ENCODE measurements at places on chromosomes 7 and 10.

GRCh38 chr10:60186315-60187071, 203.2 kb downstream of the ANK3 start:
- no peak for DNase-seq

DNA sequence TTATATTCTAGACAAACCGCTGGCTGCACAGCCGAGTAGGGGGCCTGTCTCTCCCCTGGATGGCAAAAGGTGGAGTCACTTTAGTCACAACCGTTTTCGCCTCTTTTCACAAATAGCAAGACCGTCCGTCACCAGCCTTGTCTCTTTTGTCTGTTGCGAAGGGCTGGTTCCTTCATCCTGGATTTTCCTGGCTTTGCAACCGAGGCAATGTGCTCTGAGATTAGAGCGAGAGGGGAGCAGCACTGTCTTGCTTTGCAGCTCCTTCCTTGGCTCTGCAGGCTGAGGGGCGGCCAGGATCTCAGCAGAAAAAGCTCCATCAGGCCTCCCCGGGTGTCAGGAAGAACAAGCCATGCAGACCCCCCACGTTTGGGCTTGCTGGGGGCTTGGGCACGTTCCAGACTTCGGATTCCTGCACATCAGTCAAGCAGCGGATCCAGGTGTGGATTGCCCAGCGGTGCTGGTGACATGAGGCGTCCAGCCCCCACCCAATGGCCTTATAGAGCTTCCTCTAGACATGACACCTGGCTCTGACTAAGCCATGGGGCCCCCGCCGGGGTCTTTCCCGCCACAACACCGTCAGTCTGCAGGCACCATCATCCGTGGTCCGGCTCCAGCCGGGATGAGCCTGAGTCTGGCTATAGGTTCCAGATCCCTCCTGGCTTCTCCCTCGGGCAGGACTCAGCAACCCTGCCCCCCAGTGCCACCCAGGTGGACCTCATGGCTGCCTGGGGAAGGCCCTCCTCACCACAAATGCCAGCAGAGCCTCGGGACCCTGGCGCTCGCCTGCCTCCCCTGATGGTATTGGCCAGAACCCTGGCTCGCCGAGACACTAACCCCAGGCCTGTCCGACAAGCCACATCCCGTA, 467.6 kb upstream of the FOXK1 start:
- DNase-seq = no peak

DNA sequence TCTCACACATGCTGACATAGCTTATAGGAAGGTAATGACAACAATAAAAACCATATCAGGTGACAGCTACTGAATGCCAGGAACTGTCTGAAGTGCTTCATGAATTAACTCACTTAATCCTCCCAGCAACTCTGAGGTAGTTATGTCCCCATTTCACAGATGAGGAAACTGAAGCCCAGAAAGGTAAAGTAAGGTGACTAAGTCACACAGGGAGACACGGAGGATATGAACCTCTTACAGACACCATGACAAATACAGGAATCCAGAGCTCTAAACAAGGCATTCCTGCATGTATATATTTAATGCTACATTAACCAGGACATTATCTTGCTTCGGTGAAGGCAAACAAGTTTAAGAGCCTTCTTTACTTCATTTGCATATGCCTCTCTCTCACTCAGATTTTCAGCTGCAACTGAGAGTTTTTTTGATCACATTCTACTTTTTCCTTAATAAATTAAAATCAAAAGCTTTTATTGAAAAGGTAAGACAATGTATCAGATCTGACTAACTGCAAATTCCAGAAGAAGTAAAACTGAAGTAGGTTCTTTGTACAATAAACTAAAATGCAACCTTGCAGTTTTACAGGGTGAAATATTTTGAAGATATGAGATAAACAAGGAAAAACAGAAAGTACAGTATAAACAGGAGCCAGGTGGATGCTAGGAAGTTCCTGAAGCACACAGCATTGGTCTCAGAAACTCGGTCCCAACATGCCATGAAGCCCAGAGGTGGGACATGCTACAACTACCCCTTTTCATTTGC, 79.5 kb downstream of the SGMS1 start:
- DNase-seq = no peak

DNA sequence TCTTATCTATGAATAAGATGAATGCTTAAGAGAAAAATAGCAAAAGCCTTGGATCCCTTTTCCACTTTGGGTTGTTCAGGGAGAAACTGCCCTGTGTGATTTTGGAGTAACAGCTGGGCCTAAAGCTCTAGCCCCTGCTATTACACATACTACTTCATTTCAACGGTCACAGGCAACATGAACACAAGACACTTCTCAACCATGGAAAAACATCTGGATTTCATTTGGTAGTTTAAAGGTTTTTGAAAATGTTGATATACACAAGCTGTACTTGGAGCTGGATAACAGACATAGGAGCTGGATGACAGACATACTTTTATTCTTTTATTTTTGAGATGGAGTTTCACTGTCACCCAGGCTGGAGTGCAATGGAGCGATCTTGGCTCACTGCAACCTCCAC, 2.7 kb upstream of the CHUK start:
- peak; percentile 7 for DNase-seq

DNA sequence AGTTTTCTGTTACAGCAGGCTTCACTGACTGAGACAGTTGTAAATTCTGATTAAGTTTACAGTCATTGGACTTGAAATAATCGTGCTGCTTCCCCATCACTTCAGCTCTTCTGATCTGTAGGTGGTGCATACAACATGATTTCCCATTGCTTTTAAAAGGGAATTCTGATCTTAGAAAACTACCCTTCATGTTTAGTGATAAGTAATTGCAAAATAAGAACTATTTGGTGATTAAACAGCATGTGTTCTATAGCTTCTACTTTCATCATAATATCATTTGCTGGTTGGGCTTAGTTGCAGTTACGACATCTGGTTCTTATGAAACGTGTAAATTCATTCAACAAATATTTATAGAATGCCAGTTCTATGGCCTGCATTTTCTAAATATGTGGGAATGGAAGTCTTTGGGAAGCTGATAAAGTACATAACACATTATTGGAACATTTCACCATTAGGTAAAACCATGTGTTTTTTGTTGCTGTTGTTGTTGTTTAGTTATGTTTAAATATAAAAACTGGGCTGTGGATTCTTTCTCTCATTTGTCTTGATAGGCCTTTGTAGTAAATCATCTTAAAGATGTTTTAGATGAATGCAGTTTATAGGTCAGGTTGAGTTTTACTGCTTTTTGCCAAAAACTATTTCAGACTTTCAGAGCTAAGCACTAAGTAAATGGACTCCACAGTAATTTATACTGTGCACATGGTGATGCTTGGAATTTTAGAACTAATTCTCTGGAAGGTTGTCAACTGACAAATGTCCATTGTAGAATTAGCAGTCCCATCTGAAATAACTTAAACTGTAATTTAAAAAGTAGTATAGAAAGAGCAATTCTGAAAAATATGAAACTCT, 13.1 kb downstream of the GNAI1 start:
- peak; percentile 93 for DNase-seq

DNA sequence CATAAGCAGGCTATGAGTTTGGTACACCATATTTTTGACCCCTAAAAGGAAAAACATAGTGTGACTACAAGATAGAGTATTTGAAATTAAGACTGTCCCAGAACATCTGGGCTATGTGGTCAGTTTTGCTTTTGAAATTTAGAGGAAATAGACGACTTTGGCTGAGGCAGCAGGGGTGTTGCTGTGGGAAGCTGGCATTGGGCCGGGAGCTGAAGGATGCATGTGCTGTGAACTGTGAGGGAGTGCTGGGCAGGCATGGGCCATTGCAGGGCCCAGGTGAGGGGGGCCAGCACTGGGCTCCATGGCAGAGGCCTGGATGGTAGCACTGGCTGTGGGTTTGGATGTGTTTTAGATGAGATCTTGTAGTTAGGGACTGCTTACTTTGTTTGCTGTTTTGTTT, 168.3 kb downstream of the BMPER start:
- DNase-seq = peak; percentile 55

DNA sequence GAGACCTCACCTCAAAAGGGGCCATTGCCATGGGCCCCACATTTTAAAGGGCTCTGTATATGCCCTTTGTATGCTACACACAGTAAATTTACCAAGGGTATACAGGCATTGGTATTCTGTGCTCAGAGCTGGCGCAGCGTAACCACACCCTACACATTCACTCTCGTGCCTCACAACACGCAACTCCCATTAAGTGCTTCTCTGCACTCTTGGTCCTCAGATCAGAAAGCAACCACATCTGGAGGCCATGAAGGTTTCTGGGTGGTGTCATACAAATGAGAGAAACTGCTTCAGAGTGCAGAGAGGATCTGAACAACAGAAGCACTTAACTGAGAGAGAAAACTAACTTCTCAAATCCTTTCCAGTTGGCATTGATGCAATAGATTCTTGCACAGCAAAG, 9.4 kb upstream of the CACUL1 start:
- no peak for DNase-seq

- DNase-seq = no peak
These were observed 5.7 kb downstream of the HUS1 start for GRCh38 chr7:47973739-47974138.
